T-helper 1 cell (primary cell): ENCODE measurements at places on chromosomes 12 and 14.
A peak's percentile ranks its signal among the peaks of the same experiment; 100 is the strongest.

DNA sequence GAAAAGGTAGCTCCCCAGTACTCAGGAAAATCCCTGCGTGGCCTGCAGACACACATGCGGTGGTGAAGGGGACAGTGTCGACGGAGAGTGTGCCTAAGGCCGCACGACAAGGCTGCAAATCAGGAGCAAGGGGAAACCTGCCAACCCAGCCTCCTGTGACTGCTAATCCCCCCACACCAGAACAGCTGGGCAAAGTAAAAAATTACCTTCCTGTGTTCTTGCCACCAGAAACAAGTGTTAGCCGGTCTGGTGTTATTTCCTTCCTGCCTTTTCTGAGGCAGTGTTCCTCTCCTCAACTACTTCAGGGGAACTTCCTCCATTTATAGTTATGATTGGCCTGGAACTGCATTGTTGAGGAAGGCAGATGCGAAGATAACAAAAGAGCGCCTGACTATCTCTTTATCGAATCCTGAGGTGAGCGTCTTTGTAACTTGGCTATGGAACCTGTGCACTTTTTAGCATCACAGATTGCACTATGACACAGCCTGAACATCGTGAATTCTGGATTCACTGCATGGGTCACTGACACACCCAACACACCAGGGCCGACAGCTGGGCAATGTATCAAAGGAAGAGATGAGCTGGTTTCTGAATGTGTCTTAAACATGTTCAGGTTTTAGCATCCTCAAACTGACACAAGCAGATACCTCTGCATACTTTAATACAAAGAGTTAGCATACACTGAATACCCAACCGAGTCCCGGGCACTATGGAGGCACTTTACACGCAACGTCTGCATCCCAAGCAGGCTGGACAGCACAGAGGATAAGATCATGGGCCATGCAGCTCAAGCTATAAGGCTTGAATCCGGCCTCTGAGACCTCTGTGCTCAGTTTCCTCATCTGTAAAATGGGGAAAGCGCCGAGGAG lies 28.9 kb downstream of the SLC15A4 start:
- DNase-seq: no peak

DNA sequence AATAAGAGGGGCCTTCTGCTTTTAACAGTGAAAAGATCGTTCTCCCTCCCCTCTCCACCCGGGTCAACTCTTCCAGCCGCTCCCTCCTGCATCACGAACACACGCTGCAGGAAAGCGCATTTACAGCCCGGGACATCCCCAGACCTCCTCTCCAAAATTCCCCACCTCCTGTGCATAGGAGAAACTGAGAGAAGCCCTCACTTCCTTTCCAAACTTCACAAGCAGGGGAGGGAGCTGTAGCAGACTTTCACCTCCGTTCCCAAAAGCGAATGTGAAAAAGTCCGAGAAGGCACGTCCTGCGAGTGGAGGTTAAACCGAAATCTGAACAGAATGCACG lies 513 bp downstream of the BCAT1 start:
- DNase-seq: no peak

- DNase-seq: no peak
Observed at GRCh38 chr12:64716839-64717455, 42.3 kb downstream of the GNS start.

DNA sequence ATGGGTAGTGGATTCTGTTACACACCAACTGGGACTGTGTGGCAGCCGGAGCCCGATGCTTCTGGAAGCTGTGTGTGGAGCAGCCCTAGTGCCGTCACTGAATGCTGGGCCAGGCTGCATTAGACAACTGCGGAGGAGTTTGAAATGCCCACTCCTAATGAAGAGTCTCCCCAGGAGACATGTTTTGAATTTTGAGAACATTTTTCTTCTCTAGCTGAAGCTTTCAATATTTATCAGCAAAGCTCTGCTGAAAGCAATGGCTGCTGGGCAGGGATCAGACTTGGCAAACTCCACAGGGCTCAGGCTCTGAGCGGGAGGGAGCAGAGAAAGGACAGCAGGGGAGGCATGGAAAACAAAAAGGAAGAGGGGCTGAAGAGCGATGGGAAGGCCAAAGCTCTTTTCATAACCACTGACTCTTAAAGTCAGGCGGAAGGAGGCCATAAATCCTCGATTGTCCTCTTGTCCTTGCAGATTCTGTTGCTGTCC lies 189.1 kb downstream of the MON2 start:
- no peak for DNase-seq

DNA sequence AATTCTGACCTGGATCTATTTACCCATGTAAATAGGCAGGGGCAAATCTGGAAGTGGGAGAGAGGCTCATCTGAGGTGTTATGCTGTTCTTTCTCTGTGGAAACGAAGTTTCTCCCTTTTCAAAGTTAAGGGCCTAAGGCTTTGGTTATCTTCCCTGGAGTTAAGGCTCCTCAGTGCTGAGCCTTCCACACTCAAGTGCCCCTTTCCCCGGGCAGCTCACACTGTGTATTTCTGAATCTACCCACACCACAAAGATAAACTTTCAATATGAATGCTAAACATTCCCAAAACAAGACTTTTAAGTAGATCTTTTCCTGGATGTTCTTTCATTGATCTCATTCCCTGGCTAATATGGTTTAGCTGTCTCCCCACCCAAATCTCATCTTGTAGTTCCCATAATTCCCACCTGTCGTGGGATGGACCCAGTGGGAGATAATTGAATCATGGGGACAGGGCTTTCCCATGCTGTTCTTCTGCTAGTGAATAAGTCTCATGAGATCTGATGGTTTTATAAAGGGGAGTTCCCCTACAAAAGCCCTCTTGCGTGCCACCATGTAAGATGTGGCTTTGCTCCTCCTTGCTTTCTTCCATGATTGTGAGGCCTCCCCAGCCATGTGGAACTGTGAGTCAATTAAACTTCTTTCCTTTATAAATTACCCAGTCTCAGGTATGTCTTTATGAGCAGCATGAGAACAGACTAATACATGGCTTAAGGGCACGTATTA lies 251.1 kb downstream of the NAV3 start:
- no peak for DNase-seq

DNA sequence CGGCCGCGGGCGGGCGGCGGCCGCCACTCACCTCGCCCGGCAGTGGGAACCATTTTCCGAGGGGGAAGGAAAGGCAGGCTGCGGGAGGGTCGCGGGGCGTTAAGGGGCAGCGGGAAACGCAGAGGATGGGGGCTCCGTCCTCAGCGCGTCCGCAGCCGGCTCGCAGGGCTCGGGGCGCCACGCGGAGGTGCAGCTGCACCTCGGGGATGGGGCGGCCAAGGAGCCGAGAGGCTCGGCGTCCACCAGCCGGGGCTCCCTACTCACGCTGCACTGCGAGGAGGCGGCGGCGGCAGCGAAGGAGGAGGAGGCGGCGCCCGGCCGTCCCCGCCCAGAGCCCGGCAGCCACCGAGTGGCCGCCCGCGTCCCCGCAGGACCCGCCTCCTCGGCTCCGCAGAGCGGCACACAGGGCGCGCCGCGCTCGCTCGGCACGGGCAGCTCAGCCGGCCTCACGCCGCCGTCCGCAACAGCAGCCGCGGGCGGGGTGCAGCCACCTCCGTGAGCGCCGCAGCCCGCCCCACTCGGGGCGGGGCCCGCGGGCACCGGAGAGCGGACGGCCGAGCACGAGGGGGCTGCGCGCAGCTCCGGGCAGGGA lies at the start of gene ATP2B1:
Gene ATP2B1, minus strand, starts transcription at position 274 of the 592 bp plus-strand sequence. CDS start 52,952 bp downstream, outside the sequence.
- DNase-seq: peak; percentile 89

GRCh38 chr12:13223941-13224340 lies 27.4 kb downstream of the EMP1 start:
- no peak for DNase-seq

GRCh38 chr12:116202940-116203339 lies 74.6 kb downstream of the MED13L start:
- no peak for DNase-seq

GRCh38 chr12:127899971-127900370 lies 367.0 kb upstream of the TMEM132C start:
- DNase-seq: no peak

DNA sequence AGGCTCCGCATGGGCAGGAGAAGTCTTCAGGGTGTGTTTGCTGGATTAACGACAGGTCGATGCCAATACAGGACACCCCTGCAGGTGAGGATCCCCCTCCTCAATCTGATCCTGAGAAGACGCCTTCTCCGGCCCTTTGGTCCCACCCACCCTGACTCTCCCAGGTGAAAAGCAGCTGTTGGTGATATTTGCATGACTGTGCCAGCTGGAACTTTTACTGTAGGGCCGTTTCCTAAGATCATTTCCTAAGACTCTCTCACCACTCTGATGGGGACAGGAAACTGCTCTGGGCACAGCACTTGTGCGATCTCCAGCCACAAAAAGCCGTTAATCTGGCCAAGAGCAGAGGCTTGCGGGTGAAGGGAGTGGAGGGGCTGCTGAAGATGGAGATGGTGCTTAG lies 16.8 kb upstream of the EIF5 start:
- DNase-seq: no peak

GRCh38 chr14:98931911-98932310 lies 340.1 kb downstream of the BCL11B start:
- DNase-seq: peak; percentile 78

DNA sequence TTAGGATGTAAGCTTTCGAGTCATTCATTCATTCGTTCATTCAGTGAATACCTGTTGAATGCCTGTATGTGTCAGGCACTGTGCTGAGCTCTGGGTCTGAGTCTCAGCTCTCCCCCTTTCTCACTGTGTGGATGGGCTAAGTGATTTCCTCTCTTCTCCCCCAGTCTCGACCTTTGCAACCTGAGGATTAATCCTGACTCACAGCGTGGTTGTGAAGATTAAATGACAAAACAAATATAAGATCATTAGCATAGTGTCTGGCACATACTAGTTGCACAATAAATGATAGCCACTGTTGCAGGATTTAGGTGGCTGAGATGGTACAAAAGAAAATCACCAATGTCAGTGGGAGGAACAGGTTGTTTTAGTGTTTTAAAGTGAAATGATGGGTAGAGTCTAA lies 136.7 kb downstream of the GPR135 start:
- DNase-seq: no peak

GRCh38 chr14:21095430-21096205 lies 2.8 kb downstream of the ZNF219 start:
- no peak for DNase-seq

- no peak for DNase-seq
Observed at GRCh38 chr14:105063056-105063455, 2.2 kb downstream of the GPR132 start.

DNA sequence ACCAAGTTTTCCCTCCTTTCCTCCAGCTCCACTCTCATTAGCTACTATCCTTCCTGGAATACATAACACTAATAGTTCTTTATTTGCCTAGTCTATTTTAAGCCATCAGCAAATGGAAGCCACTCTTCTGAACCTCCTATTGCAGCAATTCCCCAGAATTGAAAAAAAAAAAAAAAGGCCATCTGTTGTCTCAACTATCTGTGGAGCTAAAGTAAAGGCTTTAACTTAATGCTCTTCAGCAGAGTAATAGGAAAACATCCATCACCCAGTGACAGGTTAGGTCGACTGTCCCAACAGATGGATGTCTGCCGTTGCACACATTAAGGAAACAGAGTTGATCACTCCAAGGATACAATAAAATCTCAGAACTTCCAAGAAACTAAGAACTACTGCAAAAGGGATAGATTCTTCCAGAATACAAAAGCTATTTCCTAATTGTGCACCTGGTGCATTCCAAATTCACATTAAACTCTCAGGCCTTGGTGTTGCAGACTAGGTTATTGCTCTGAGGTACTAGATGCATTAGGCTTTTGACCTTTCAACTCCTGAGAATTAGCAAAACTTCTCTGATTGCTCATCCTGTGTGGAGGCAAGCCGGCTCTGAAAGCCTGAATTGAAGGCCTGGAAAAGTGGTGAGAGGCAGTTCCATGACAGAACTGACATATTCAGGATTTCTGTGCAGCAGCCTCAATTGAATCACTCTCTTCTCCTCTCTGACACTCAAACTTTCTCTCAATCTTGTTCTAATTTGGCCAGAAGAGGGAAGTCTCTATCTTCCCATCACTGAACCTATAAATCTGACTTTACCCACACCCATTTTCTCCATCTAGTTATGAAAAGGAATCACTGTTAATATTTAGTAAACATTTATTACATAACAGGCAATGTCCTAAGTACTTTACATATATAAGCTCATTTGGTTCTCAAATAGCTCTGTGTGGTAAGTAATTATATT lies 238.4 kb upstream of the HMGA2 start:
- DNase-seq: no peak

- DNase-seq: no peak
Observed at GRCh38 chr12:57236201-57236924, 6.9 kb downstream of the SHMT2 start.

GRCh38 chr14:67167420-67168109 lies 21.7 kb upstream of the GARIN2 start:
- no peak for DNase-seq

- DNase-seq: no peak
Observed at GRCh38 chr14:61388173-61388975, 67.0 kb downstream of the PRKCH start.

DNA sequence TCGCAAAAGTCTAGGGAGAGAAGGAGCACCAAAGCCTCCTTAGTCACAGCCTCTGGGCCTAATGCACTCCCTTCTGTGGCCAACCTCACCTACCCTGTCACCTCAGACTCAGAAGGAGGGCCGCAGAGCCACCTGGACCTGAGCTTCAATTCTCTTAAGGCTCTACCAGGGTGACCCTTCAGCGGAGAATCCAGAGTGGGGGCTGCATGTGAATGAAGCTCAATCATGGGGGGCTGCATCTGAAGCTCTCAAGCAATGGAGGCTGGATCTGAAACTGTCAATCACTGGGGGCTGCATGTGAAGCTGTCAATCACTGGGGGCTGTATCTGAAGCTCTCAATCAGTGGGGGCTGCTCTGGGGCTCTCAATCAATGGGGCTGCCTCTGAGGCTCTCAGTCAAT lies 43.1 kb upstream of the EIF5 start:
- no peak for DNase-seq

- no peak for DNase-seq
Observed at GRCh38 chr14:76294876-76295275, 81.1 kb upstream of the ESRRB start.

DNA sequence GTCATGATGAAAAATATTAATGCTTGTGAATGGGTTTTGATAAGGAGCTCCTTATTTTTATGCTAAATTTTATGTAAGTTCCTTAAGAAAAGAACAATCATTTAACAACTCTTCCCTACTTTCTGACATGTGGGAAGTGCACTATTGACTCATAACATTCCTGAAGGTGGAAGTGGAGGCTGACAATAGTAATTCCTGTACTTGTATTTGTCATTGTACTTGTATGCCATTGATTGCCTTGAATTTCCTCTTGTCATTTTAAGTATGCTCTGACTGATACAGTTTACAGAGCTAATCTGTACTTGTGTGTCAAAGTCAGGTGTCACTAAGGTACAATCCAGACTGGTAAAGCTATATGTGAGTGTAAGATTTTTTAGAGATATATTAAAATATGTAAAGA lies 440.0 kb downstream of the SLC16A7 start:
- no peak for DNase-seq

DNA sequence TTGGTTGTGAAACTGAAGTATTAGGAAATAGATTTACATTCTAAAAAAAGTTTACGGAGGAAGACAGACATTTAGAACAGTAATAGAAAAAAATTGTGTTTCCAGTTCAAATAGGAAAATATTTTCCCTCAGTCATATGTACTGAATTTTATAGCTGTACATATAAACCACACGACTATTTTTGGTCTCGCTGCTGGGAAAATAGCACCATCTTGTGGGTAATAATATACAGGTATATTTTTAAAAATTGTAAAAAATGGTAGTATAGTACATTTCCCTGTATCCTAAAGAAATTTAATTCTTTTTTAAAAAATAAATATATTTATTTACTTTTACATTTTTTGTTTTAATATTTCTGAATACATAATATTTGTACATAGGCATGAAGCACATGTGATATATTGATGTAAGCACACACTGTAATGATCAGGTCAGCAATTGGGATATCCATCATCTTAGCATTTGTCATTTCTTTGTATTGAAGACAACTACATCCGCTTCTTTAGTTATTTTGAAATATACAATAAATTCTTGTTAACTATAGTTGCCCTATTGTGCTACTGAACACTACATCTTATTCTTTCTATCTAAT lies 168.6 kb downstream of the ALX1 start:
- DNase-seq: no peak
